Left renal cortex interstitium (tissue), 4 donors: ENCODE measurements at places on chromosomes 1 and 21. TPM values are rescaled to one million over a fixed set of nuclear protein-coding genes. Genes with fewer than 3 reads are reported as not detected.

PPIAL4G gene
- polyA plus RNA-seq: 0.04 TPM

NECTIN4 gene
- 4.4 TPM for polyA plus RNA-seq

GRCh38 chr1:45972621-45973020 is 159.8 kb downstream of the PIK3R3 start:
- DNase-seq: no peak

DNA sequence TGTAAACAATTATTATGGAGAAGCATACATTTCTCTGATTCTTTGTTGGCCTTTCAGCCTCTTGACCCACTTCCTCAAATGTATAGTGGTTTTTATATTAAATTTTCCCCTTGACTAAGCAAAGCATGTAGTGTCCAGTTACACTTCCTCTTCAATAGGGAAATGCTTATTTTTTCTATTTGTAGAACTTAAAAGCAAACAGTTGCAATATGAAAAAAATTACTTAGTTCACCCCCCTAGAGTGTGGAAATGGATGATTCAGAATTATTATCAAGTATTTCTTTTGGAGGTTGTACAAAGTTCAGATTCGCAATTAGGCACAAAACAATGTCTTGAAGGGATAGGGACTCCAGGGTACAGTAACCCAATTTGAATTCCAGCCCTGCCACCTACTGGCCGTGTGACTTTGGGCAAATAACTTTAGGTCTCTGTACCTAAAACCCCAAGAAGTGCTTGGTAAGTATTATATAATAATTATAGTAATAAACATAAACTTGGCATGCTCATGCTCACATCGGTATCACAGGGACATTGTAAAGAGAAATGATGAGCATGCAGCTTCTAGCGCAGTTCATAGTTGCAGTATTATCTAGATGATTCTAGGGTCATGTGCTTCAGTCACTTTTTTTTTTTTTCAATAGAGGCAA is 28.6 kb upstream of the IFNGR2 start:
- DNase-seq: no peak

- no peak for DNase-seq
Measured at GRCh38 chr1:201807958-201808632, 20.9 kb upstream of the IPO9 start.

GRCh38 chr1:7069931-7070330 is 284.7 kb downstream of the CAMTA1 start:
- no peak for DNase-seq

- DNase-seq: no peak
Measured at GRCh38 chr1:3931007-3931912, 31.2 kb upstream of the C1orf174 start.

DNA sequence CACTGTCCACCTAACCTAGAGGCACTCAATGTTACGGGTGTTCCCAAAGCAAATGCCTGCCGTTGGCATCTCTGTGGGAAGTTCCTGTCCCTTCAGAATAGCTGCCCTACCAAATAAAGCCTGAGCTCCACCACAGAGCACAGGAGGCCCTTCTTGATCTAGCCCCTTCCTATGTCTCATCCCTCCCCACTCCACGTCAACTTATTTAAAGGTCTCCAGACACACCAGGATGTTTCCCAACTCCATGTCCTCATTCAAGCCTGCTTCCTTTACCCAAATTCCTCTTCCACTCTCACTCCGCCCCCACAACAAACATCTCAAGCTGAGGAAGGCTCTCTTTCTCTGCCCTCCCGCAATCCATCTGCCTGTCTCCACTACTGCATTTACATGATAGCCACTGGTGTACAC is 87.7 kb downstream of the TGFBR3 start:
- DNase-seq: no peak

GRCh38 chr1:31714442-31715086 is 10.7 kb upstream of the COL16A1 start:
- peak; percentile 62 for DNase-seq

DNA sequence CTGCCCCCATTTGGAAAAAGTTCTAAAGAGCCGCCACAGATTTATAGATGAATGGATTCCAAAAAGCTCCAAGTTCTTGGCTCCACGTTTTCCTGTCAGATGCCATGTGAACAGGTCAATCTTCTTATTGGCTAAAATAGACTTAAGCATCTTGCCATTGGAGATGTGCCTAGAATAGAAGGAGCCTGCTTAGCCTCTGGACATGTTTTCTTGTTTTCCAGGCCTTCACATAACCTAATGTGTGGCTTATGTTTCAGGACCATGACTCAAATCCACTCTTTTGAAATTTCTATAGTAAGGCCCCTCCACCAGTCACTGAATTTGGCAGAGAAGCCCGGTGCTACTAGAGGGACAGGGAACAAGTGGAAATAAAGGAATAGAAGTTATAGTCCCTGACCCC is 31.5 kb downstream of the PHC2 start:
- DNase-seq: no peak

- DNase-seq: no peak
Measured at GRCh38 chr21:41143596-41144325, 24.2 kb upstream of the BACE2 start.

PCBP3 gene
- 2.0 TPM for polyA plus RNA-seq

DNA sequence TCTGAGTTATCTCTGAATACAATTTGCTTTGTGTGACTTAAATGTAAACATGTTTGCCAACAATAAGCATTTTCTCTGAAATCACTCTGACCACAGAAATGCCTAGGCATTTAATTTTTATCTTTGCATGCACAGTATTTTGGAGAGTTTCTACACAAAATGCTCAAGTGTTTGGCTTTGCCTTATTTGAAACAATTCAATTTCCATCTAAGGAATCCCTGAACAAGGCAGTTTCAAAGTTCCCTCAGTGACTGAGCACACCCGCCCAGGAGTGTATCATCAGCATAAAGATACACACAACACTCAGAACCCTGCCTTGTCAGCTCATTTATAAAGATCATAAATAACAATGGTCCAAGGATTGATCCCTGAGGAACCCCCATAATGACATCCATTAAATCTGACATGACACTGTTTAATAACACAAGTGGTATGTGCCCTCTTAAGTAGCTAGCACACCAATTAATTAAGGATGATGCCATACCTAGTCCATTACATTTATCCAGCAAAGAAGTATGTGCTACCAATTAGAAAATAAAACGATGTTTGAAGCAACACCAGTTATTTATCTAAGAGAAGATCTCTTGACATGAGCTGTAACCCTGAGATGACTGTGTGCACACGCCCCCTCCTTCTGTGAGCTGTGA is 585.8 kb downstream of the ADGRL2 start:
- no peak for DNase-seq

DNA sequence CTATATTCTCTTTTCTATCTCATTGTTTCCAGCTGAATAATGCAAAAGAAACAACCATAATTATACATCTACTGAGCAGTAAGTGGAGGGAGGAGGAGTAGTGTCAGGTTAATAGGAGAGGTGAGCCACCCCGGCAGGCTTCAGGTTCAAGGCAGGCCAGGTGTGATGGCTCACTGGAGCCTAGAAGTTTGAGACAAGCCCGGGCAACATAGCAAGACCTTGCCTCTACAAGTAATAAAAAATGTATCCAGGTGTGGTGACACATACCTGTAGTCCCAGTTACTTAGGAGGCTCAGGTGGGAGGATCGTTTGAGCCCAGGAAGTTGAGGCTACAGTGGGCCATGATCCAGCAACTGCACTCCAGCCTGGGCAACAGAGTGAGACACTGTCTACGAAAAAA is 1.9 kb upstream of the DIP2A start:
- DNase-seq: no peak

DNA sequence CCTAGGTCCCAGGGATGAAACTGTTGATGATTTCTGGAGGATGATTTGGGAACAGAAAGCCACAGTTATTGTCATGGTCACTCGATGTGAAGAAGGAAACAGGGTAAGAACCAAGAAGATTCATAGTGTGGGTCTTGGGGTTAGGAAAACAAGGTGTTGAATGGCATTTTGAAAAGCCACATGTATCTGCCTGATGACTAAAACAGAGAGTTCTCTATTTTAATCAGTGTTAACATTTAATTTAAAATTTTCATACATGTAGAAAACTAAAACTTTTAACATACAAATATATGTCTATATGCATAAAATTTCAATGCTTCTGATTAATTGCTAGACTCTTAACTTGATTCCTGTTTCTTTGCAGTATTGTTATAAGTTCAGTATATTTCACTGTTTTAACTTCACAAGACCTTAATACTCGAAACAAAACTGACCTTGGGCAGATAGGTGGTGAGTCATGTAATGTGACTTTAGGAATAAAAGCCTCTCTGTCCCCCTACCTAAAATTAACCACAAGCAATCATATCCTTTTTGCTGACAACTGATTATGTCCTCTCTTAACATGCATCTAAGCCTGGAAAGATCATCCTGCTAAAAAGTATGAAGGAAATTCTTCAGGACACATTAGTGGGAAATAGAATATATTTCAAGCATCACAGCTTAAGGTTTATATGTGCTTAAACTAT is 95.6 kb downstream of the PTPRC start:
- DNase-seq: no peak

GRCh38 chr1:25110485-25110884 is 121.8 kb downstream of the SYF2 start:
- no peak for DNase-seq

GRCh38 chr1:234690872-234691271 is 80.9 kb upstream of the IRF2BP2 start:
- no peak for DNase-seq

DNA sequence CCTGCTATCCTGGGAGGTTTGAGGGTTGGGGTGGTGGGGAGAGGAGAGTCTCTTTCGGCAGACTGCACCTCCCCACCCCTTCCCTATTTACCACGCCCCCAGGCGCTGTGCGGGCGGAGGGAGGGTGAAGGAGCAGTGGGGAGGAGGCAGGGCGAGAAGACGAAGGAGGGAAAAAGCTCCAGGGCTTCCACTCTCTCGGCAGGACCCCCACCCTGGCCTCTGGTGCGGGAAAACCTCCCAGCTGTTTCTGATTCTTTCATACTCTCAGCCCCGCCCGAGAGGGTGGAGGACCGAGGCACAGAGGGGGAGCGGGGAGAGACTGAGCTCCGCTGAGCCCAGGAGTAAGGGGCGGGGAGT is 866 bp upstream of the WNT2B start:
- no peak for DNase-seq

FCRL1 gene
- 0.14 TPM for polyA plus RNA-seq

- no peak for DNase-seq
Measured at GRCh38 chr1:111603979-111604378, 15.6 kb upstream of the RAP1A start.

DNA sequence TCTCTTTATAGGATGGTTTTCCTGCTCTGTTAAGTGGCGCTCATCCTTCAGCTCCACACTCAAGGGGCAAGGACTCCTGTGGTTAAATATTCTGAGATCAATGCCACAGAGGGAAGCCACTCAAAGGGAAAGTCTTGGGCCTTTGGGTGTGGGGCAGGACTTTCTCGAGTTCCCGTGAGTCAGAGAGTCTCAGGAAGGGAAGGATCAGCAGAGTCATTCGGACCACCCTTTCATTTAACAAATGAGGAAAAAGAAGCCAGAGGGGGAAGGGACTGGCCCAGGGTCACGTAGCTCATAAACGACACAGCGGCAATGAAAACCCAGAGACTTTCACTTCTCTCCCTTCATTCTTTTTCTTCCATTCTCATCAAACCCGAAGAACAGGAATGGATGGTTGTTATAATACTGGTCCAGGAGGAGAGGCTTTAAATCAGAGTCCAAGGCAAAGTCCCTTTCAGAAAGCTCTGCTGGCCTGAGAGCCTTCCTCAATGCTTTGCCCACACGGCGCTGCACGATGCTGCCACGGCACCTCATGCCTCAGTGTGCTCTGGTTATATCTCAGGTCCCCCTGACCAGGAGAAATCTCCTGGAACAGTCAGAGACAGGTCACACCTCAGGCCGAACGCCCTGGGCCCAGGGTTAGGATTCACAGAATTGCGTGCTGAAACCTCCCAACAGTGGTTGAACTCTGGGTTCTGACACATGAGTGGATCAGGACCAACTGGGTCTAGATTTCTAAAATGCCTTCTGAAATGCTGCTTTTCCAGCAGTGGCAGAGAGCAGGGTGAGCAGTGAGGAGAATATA is 65.3 kb downstream of the TENT5C start:
- DNase-seq: no peak

ACTN2 gene
- 1.4 TPM for polyA plus RNA-seq

DCST2 gene
- polyA plus RNA-seq: 1.8 TPM

SLC9C2 gene
- 0.52 TPM for polyA plus RNA-seq

FCN3 gene
- 1.4 TPM for polyA plus RNA-seq

- DNase-seq: no peak
Measured at GRCh38 chr1:37620707-37621106, 14.0 kb downstream of the RSPO1 start.

DNA sequence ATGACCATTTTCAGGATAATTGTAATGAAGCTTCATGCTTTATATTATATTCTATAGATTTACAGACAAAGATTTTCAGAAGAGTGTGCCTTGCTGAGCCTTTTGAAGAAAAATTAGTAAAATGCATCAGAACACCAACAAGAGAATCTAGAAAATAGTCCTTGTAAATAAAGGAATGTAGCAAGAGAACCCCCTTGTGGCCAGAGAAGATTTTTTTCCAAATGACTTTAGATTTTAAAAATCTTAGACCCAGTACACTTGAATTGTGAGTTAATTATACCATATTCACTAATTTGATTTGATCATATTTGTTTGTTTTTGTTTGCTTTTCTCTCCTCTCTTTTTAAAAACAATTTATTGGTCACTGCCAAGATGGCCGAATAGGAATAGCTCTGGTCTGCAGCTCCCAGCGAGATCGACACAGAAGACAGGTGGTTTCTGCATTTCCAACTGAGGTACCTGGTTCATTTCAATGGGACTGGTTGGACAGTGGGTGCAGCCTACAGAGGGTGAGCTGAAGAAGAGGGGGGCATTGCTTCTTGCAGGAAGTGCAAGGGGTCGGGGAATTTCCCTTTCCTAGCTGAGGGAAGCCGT is 12.8 kb upstream of the IFI44L start:
- DNase-seq: no peak

TAS1R3 gene
- polyA plus RNA-seq: 0.33 TPM

DNA sequence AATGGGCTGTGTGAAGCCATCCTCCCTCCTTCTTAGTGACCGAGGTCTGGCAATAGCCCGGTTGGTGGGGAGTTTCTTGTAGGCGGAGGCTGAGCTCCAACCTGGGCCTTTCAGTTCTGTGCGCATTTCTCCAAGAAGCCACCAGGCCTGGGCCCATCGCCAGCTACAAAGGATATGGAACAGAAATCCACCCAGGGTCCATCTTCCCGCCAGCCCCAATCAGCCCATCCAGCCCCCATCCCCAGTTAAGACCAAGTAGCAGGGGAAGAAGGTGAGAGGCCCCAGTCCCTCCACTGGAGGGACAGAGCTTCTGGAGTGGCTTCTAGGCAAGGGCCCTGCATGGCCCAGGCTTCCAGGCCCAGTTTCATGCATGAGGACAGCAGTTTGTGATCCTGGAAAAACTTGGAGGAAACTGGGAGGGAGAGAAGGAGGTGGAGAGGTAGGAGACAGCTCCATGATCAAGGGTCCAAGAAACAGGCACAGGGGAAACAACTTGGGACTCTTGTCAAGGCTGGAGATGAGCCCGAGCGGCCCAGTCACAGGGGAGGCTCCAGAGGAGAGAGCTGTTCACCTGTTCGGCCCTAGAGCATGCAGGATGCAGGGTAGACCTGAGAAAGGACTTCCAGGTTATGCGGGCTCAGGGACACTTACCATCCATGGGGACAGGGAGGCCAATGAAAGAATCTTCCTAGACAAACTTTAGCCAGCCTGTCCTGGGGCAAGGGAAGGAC is 261.2 kb downstream of the PTPRU start:
- DNase-seq: no peak

- DNase-seq: no peak
Measured at GRCh38 chr1:176149939-176150807, 56.9 kb downstream of the COP1 start.

SPRR4 gene
- polyA plus RNA-seq: not detected

- no peak for DNase-seq
Measured at GRCh38 chr1:53080041-53080440, 18.0 kb downstream of the PODN start.
